ENCODE measurements at places on chromosomes 16 and 17. TPM values are rescaled to one million over a fixed set of nuclear protein-coding genes. Genes with fewer than 3 reads are reported as not detected.
A peak's percentile ranks its signal among the peaks of the same experiment; 100 is the strongest.

The MT4 gene
- total RNA-seq = not detected

The UTP4 gene
- 94.0 TPM for total RNA-seq

The UTS2R gene
- total RNA-seq = 0.94 TPM

- no peak for DNase-seq
Observed at GRCh38 chr16:83365166-83365565, 442.6 kb upstream of the HSBP1 start.

GRCh38 chr16:18041864-18042834 lies 294.4 kb downstream of the NPIPA8 start:
- DNase-seq = no peak

GRCh38 chr17:13484020-13484419 lies 117.7 kb downstream of the HS3ST3A1 start:
- DNase-seq = no peak

DNA sequence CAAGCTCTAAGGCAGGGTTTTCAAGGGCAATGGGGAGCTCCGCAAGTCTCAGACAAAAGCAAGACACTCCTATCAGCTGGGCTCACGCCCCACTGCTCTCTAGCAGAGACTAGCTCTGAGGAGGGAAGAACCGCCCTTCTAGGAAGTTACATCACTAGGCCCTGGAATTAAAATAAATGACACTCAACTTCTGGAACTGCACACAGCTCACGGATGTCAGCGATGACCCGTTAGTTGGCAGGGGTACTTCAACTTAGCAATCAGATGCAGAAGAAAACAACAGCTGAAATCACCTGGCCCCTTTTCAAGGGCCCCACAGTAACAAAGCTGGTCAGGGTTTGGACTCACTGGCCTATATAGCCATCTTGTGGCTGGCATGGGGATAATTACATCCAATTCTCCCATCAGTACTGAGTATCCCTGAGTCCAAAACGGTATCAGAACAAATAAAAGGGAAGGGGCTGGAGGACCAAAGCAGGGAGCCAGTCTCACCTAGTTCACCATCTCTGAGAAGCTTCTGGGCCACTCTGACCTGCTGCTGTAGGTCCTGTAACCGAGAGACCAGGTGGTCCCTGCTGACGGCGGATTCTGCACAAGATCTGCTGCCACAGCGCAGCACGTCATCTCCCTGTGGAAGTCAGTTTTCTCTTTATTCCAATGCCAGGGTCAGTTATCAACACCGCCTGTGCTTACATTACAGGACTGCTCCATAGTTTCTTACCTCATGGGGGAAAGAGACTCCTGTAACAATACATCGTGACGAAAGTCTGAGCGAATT lies 22.2 kb downstream of the SERPINF1 start:
- no peak for DNase-seq

- peak; percentile 91 for DNase-seq
Observed at GRCh38 chr17:44005527-44006271, 1.3 kb downstream of the NAGS start.

- no peak for DNase-seq
Observed at GRCh38 chr17:68560966-68561720, 40.0 kb downstream of the FAM20A start.
